ENCODE measurements at places on chromosomes 13 and 19. TPM values are rescaled to one million over a fixed set of nuclear protein-coding genes. Genes with fewer than 3 reads are reported as not detected.

- DNase-seq: peak; percentile 50
These were observed 16.2 kb downstream of the CAPN12 start for GRCh38 chr19:38727868-38728660.

DNA sequence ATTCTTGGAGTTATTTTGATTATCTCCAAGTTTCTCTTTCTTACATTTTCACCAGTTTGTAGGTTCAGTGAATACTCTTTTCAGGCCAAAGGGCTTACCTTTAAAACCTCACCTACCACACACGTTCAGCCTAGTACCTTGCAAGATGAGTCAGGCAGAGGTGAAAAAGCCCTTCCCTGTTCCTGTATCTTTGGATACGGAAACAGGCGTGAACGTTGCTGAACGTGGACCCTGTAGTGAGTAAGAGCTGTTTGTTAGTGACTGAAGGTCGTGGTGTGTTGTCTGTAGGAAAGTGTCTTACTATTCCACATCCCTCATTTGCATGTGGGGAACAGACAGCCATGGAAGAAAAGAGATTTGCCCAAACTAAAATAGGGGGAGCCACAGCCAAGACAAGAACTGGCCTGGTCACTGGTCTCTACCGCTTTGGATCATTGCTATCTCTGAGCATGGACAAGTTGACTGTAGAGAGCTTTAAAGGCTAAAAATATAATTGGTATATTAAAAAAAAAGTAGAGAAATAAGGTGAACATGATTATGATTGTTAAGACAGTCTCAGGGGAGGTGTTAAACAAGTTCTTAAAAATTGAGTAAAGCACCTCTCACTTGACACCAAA lies 3.5 kb downstream of the CEBPG start:
- DNase-seq: no peak

Gene FUZ
- total RNA-seq: 19.8 TPM

GRCh38 chr19:412356-413355 lies 3.7 kb upstream of the C2CD4C start:
- peak; percentile 27 for DNase-seq

Gene NLRP12
- 0.22 TPM for total RNA-seq

GRCh38 chr19:41025871-41026270 lies 34.8 kb downstream of the CYP2B6 start:
- DNase-seq: no peak

DNA sequence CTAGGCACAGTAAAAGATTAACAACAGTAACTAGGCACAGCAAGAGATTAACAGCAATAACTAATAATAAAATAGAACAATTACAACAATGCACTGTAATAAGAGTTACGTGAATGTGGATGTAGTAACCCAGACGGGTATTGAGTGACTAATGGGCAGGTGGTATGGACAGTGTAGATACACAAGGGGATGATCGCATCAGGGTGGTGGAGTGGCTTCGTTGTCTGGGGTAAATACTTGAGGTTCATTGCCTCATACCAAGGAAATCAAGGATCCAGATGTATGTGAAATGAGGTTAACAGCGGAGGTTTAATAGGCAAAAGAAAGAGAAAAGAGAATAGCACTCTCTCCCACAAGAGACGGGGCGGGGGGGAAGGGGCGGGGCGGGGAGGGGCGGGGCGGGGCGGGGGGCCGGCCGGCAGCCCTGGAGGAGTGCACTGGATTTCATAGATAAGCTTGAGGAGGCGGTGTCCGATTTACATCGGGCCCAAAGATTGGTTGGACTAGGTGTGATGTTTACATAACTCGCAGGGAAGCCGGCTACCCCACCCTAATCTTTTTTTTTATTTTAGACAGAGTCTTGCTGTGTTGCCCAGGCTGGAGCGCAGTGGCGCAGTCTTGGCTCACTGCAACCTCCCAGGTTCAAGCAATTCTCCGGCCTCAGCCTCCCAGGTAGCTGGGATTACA lies 106.3 kb downstream of the KCTD15 start:
- no peak for DNase-seq

DNA sequence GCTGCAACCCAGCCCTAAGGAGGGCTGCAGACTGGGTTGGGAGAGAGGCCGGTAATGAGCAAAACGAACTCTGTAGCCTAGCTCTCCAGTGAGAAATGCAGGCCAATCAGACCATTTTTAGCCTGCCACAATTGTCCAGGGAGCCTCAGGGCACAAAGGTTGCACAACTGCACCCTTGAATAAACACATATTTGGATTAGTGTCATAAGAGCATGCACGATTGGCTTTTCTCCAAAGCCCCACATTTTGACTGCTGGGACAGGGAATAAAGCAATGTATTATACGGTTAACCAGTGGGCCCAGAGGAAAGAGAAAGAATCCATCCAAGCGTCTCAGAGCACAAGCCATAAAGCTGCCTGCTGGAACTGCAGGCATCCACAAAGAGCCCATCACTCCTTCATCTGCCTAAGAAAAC lies 729.4 kb upstream of the SGCG start:
- peak; percentile 55 for DNase-seq

GRCh38 chr13:110773480-110773879 lies 60.0 kb downstream of the ING1 start:
- no peak for DNase-seq

DNA sequence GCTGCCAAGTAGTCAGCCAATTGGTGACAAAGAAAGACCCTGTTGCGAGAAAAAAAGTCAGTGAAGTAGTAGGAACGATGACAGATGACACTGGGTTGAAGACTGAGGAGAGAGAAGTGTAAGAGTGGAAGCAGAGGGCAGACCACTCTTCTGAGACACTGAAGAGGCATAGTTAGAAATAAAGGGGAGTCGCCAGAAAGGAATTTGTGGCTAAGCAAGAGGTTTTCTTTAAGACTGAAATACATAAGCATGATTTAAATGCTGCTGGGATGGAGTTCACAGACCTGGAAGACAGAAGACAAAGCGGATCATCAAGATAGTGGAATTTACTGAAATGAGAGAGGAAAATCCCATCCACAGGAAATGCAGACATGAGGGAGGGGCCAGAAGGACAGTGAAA lies 56.2 kb upstream of the USPL1 start:
- no peak for DNase-seq

DNA sequence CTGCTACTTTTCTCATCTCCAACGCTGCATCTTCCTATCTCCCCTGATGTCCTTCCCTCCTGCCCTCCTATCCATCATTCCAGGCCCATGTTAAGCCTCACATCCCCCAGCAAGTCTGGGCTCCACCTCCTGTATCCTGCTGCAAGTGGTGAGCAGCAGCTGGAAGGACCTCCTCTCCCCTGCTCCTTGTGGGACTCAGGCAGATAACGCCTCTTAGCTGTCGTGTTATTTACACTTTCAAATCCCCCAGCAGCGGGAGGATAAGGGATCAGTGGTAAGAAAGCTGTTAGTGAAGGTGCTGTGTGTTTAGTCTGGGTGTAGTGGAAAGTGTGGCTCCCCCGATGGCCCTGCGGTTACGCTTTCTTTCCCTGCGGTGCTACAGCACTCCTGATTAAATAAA lies 211.9 kb downstream of the ZNF536 start:
- no peak for DNase-seq

Gene GTF3A
- 211 TPM for total RNA-seq

DNA sequence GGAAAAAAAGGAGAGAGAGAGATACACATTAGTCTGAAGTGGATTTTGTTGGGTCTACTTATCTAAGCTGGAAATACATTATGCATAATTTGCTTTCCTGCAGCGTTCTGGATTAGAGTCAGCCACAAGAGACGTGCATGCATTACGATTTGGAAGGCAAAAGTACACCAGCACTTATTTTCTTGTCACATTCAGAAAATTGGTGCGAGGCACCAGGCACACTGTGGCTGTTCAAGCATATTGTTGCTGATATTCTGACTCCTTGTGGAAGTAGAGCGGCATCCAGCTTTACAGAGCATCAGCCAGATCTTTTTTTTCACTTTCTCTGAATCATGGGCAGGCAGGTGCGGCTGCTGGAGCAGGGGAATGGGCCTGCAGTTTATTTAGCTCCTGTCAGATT lies 905.6 kb upstream of the SPRY2 start:
- no peak for DNase-seq

Gene ZNF471
- total RNA-seq: 6.2 TPM

Gene SIGLEC10
- 0.19 TPM for total RNA-seq

GRCh38 chr13:108985166-108985565 lies 355.8 kb downstream of the MYO16 start:
- DNase-seq: no peak

GRCh38 chr13:20873348-20873747 lies 29.2 kb downstream of the XPO4 start:
- no peak for DNase-seq

DNA sequence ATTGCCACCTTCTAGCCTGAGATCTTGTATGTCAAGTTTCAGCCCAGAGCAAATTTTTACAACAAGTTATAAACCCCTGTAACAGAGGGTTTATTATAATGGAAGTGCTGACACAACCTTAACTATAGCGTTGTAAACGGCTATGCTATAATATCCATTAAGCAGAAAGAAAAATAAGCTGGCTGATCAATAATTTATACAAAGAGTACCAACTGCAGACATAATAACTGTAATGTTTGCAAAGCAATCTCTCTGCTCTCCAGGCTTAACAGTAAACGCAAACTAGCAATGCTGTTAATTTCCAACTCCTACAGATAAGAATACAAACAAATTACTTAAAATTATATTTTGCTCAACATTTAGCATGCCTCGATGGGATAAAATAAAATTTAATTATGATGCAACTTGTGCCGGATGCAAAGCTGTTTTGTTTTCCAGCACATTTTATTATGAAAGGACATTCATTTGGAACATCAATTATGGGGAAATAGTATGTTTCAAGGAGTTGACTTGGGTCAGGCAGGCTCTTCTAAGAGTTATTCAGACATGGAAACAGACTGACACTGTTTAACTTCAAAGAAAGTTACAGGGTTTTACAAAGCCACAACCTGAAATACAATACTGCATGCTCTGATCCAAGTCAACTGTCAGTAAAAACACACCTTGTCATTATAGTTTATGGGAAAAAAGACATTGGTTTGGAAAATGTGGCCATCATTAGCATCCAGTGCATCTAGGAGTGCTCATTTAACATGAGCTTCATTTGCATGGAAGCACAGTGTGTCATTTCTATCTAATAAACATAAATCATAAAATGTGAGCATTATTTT lies 6.6 kb upstream of the DACH1 start:
- no peak for DNase-seq

GRCh38 chr13:36412736-36413135 lies 19.6 kb upstream of the CCNA1 start:
- DNase-seq: no peak

GRCh38 chr19:12834976-12835757 lies 788 bp upstream of the RTBDN start:
- DNase-seq: no peak

Gene ATXN8OS
- not detected for total RNA-seq

- no peak for DNase-seq
These were observed 1.4 kb downstream of the ABCA7 start for GRCh38 chr19:1041272-1041834.

- no peak for DNase-seq
These were observed 54.8 kb downstream of the GATAD2A start for GRCh38 chr19:19460258-19460731.

Gene C2CD4C
- 1.7 TPM for total RNA-seq

GRCh38 chr13:98556968-98557631 lies 19.8 kb downstream of the STK24 start:
- no peak for DNase-seq

GRCh38 chr13:90592943-90593342 lies 754.5 kb upstream of the MIR17HG start:
- no peak for DNase-seq

DNA sequence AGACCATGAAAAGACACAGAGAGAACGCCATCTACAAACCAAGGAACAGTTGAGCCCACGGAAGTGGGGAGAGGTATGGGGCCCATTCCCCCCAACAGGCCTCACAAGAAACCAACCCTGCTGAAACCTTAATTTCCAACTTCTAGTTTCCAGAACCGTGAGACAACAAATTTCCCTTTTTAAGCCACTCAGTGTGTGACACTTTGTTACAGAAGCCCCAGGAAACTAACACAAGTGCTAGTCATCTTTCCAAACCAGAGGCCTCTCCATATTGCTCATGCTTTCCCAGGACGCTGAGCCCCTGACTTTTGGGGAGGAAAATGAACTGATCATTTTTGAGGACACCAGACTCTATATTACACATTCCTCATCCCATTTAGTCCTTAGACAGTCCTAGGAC lies 186.8 kb downstream of the NUFIP1 start:
- DNase-seq: no peak

GRCh38 chr19:55406826-55407549 lies 600 bp downstream of the UBE2S start:
- peak; percentile 59 for DNase-seq

Gene ADM5
- 0.67 TPM for total RNA-seq

DNA sequence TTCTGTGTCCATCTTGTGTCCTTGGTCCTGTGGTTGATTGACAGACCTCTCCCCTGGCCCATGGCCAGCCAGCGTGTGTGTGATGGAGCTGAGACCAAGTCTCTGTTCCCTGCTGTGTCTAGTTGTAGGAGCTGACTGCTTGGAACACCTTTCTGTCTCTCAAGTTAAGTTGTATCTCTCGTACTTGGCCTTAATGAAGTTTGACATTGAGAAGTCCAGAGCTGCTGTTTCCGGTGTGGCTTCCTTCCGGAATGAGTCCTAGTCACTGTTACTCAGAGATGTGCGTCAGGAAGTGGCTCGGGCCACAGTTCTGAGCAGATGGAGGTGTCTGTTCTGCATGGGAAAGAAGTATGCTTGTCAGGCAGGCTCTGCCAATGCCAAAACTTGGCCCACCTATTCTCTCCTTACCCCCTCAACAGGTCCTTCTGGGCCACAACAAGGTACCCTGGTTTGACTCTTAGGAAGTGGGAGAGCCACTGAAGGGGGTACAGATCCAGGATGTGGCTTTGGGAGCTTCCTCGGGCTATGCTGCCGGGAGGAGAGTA lies 54.3 kb downstream of the GATAD2A start:
- DNase-seq: peak; percentile 64

DNA sequence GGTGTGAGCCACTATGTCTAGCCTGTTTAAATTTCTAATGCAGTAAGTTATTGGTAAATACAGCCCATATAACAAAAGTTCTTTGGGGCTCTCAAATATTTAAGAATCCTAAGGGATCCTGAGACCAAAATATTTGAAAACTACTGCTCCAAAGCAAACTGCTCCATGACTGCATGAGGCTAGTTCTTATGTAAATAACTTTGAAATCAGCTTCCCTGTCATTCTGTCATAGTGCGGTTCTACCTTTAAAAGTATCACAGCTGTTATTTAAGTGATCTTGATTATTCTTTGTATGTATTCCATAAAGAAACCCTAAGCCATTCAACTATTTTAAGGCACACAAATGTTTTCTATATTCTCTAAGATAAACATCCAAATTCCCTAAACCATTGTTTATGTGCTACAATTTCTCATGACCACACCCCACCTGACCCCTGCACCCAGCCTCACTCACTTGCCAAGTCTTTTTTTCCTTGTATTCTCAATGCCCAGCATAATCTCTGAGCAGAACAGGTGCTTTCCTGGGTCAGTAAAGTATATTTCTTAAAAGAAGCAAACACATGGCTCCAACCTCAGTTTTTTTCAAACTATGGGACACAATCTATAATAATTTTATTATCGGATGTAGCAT lies 146.6 kb downstream of the RNF17 start:
- no peak for DNase-seq

- DNase-seq: no peak
These were observed 1.2 kb downstream of the HAUS8 start for GRCh38 chr19:17073869-17074633.

Gene VSTM2B
- not detected for total RNA-seq

Gene PEAK3
- total RNA-seq: 0.70 TPM

- DNase-seq: no peak
These were observed 772.9 kb upstream of the SLITRK6 start for GRCh38 chr13:86572115-86572514.

- DNase-seq: no peak
These were observed at the start of gene CACNG7 for GRCh38 chr19:53908935-53909415. Gene CACNG7, plus strand, starts transcription at chr19:53909278. Its CDS starts 3,554 bp downstream, at chr19:53912832.

- peak; percentile 89 for DNase-seq
These were observed at the start of gene TICAM1 for GRCh38 chr19:4831304-4831978. Gene TICAM1, minus strand, starts transcription at chr19:4831712. Its CDS starts 13,335 bp downstream, at chr19:4818377.

Data from Right ventricle myocardium superior (tissue), 1 donor.